WERI-Rb-1 (cell line): ENCODE measurements at places on chromosomes 5 and 9.

- DNase-seq: no peak
Observed at GRCh38 chr5:141732417-141732816, 50.4 kb upstream of the ARAP3 start.

DNA sequence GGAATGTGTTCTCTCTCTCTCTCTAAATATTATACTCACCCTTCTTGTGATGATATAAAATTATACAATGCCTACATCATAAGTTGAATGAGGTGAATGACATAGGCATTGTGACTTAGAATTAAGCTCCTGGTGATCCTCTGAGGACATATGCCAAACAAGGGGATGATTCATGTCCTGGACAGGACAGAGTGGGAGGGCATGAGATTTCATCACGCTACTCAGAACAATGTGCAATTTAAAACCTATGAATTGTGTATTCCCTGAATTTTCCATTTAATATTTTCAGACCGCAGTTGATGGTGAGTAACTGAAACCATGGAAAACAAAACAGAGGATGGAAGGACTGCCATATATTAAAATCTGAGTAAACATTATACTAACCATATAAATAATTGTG is 782.2 kb upstream of the NUDT12 start:
- no peak for DNase-seq

DNA sequence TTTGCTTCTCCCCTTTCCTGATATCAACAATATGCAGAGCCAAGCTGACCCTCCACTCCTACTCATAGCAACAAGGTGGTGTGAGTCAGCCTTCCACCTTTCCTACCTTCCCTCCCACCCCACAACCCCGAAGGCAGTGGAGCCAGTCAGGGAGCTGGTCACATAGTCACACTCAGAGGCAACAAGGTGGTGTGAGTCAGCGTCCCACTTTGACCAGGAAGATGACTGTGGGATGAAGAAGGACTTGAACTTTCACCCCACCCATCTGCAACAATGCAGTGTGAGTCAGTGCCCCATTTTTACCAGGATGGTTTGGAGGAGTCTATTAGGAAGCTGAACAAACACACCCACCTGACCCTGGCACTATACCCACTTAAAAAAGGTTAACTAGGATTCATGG is 30.1 kb upstream of the ZNF782 start:
- DNase-seq: no peak

GRCh38 chr5:1411099-1411498 is 34.1 kb downstream of the SLC6A3 start:
- no peak for DNase-seq

DNA sequence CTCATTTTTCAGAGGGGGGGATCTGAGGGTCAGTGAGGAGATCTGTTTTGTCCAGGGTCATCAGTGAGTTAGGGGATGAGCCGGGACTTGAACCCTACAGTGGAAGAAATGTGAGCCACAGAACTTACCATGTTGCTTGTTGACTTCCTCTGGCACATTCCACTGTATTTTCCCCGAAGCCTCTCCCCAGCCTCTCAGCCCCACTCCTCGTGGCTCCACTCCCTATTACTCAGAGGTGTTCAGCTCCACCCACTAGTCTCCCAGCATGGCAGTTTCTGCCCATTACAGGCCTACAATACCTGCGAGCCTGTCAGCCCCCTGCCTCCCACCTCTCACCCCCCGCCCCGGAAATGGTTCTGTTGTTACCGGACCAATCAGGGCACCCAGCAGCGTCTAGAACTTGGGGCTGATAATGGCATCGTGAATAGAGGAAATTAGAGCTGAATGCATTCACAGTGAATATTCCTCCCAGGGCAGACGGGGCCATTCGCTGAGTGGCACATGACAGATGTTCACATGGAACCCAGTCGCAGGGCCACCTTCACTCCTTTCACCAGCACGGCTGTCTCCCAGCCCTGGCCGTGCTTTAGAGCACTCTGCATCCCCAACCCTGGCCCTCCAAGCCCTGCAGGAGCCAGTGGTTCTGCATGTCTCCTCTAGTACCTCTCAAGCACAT is 81.6 kb downstream of the KCNIP1 start:
- DNase-seq: no peak

GRCh38 chr5:32420506-32420905 is 24.0 kb downstream of the ZFR start:
- DNase-seq: no peak

GRCh38 chr5:52893863-52894262 is 95.3 kb upstream of the ITGA2 start:
- DNase-seq: no peak

DNA sequence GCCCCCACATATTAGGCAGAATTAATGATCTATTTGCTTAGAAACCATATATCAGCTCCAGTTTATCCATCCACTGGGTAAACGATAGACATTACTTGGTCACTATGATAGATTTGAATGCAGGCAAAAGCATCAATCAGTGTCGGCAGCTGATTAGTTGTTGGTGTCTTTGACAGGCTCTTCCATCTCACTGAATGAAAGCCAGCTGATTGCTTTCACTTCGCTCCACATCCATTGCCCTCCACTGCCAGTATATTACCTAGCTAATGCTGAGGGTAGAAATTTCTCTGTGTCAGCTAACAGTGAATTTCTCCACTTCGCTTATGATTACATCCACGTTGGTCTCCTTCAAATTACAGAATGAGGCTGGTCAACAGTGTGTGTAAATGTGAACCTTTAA is 821.3 kb upstream of the TYRP1 start:
- DNase-seq: no peak

- no peak for DNase-seq
Observed at GRCh38 chr5:27389696-27390095, 351.3 kb upstream of the CDH9 start.

DNA sequence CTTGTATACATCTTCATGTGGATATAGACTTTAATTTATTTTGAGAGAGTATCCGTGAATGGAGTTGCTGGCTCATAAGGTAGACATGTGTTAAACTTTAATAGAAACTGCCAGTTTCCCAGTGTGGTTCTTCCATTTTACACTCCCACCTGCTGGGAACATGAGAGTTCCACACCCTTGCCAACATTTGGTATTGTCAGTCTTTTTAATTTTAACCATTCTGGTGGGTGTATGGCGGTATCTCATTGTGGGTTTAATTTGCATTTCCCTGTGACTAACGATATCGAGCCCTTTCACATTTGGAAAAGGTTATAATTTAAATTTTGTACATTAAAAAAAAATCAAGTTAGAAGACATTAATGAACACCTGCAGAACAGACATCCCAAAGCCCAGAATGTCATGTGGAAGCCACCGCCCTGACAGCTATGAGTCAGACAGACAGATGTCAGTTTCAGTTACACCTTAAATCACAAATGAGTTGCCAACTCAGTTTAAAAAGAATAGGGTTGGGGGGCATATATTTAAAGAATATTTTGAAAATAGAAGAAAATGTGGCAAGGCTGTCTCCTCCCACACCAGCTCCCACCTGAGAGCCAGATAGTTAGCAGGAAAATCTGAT is 36.9 kb downstream of the ANKRD33B start:
- DNase-seq: no peak

- no peak for DNase-seq
Observed at GRCh38 chr5:27598576-27598975, 560.2 kb upstream of the CDH9 start.

DNA sequence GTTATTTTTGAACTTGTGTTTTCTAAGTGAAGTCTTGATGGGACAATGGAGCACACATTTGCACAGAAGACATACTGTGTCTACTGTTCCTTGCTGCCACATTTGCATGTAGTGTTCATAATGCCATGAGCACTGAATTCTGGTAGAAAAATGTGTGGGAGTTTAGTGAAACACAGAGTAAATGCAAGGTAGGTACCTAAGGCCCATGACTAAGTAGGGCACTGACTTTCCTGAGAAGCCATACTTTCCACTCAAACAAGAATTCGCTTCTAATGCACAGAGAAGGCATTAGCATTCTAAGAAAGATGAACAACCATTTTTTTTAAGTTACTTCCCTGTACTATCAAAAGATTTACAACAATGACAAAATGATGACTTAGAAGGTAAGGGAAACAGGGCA is 282.2 kb downstream of the MAN2A1 start:
- DNase-seq: no peak

GRCh38 chr9:127980060-127980705 is 606 bp downstream of the EEIG1 start:
- peak; percentile 60 for DNase-seq

DNA sequence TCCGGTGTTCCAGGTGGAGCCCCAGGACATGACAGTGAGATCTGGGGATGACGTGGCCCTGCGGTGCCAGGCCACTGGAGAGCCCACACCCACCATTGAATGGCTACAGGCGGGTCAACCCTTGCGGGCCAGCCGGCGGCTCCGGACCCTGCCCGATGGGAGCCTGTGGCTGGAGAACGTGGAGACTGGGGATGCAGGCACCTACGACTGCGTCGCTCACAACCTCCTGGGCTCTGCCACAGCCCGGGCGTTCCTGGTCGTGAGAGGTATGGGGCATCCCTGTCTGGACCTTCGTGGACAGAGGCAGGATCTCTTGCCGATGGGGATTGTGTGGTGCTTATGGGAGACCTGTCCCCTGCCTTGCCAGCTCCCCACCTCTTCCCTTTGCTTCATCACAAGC is 26.0 kb upstream of the ASS1 start:
- DNase-seq: no peak

DNA sequence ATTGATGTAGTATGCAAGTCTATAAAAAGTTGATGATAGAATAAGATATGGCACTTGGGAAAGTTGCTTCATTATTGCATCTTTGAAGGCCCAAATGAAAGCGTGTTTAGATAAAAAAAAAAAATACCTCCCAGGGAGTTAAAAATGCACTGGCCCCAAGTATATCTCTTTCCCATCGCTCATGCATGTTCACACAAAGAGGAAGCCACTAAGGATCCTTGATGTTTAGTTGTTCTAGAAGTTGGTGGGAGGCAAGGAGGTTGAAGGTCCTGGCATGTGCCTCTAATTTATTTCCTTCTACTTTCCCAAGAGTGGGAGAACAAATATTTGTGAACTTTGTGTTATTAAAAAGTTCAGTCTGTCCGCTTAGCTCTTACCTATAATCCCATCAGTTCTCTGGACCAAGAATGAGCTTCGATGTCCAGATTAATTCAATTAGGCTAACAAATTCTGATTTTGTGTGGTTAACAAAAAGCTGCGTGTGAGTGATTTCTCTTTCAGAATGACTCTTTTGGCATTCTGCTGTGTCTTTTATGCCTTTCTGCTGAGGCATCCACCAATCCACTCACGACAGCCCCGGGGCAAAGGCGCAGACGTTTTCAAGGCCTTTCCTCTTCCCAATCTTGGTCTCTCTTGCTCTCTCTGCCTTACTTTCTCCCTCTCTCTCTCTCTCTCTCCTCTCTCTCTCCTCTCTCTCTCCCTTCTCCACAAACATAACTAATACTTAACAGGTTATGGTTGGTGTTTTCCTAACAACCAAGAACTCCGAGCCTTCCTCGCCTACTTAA is 135.1 kb upstream of the ERCC6L2 start:
- no peak for DNase-seq

GRCh38 chr9:69131682-69132081 is 42.4 kb upstream of the TJP2 start:
- DNase-seq: no peak

GRCh38 chr5:88761269-88761850 is 121.6 kb downstream of the MEF2C start:
- DNase-seq: no peak

- DNase-seq: peak; percentile 38
Observed at GRCh38 chr9:37446401-37446800, 18.8 kb downstream of the ZBTB5 start.

GRCh38 chr5:139149477-139150199 is 48.5 kb downstream of the SIL1 start:
- no peak for DNase-seq

DNA sequence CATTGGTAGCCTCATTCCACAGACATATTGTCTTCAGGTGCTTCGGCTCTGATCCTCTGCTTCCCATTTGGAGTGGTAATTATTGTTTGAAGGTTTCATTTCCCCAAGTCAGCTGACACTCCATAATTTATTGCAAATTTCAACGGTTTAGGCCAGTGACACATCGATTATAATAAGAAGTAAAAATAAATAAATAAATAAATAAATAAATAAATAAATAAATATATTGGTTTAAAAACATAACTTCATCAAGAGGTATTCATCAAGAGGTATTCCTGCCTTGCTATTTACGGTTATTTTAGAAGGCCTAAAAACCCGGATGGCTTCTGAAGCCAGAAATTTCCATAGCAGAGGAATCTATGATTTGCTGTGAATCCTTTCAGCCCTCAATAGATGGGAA is 273.1 kb downstream of the SLF1 start:
- DNase-seq: no peak

DNA sequence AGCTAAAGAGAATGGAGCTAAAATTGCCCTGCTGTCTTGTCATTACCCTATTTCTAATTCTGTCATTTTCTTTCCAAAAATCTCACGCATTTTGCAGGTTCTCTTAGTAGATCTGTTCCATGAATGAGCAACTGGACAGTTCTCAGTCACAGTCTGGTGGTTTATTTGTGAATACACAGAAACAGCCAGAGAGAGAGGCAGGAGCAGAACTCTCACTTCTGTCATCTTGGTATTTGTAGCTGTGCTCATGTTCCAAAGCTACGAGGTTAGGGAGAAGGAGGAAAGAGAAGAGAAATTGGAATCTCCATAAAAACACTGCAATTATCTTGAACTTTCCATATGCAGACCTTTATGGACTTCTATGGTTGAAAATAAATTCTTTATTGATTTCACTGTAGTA is 118.0 kb upstream of the OR13F1 start:
- no peak for DNase-seq

GRCh38 chr5:77011498-77011897 is 18.7 kb upstream of the AGGF1 start:
- DNase-seq: no peak

DNA sequence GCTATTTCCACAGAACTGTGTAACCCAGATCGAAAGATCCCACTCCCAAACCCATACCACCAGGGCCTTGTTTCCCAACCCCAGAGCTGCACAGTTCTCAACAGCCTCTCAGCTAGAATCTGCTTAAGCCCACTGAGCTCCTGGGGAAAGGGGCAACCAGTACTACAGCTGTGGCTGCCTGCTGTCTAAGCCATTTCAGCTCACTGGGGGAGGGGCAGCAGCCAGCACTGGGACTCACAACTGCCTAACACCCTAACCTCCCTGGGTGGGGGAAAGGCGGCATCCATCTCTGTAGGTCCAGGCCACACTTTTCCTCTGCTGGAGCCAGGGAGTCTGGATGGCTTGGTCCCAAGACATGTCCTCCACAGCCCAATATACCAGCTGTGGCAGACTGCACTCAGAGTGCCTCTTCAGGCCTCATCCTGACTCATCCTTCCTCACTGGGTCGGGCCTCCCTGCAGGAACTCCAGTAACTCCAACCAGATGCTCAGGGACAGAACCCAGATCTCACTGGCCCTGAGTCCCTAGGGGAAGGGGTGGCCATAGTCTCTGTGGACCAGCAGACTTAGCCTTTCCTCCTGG is 241.4 kb downstream of the HINT1 start:
- DNase-seq: peak; percentile 59

DNA sequence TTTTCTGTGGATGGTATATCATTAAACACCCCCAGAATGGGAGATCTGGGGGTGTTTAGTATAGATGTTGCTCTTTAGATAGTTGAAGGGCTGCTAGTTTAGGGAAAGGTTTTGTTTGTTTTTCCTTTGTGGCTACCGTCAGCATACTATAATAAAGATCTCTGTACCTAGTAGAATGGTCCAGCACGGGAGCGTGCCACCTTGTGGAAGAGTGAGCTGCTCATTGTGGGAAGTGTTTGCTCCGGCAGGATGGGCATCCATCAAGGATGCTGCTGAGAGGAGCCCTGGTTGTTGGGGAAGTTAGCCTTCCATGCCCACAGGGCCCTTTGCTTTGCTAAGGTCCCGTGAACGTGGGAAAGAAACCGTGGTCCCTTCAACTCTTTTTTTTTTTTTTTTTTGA is 113.1 kb downstream of the LIFR start:
- DNase-seq: no peak
